Lower leg skin (tissue), 4 donors: ENCODE measurements at places on chromosomes 6 and 20. TPM values are rescaled to one million over a fixed set of nuclear protein-coding genes. Genes with fewer than 3 reads are reported as not detected.

UNC5CL gene
- total RNA-seq = 0.49 TPM

PSORS1C1 gene
- total RNA-seq = 1.8 TPM

WFDC5 gene
- 533 TPM for total RNA-seq

SRSF12 gene
- total RNA-seq = 0.49 TPM

ADGRF5 gene
- 3.4 TPM for total RNA-seq

DAAM2 gene
- total RNA-seq = 16.9 TPM

BAG2 gene
- total RNA-seq = 1.1 TPM

BTN1A1 gene
- not detected for total RNA-seq

CLPSL1 gene
- total RNA-seq = not detected

FAM110A gene
- total RNA-seq = 75.0 TPM

LY6G6D gene
- total RNA-seq = not detected

BNIP5 gene
- total RNA-seq = not detected

TRMT6 gene
- total RNA-seq = 16.1 TPM

TXLNB gene
- not detected for total RNA-seq

NR2E1 gene
- not detected for total RNA-seq

LRRC1 gene
- total RNA-seq = 53.1 TPM

PSORS1C2 gene
- total RNA-seq = 52.6 TPM

SMIM8 gene
- total RNA-seq = 3.1 TPM

CLVS2 gene
- under 0.01 TPM for total RNA-seq

DPPA5 gene
- not detected for total RNA-seq

EFCAB8 gene
- not detected for total RNA-seq

EYA2 gene
- 4.2 TPM for total RNA-seq

KIF25 gene
- total RNA-seq = not detected

DEFB114 gene
- not detected for total RNA-seq

C6orf141 gene
- 13.7 TPM for total RNA-seq
